ENCODE measurements at places on chromosomes 3 and 15.

- DNase-seq = no peak
Measured at GRCh38 chr3:15316998-15317435, 15.4 kb downstream of the SH3BP5 start.

- DNase-seq = no peak
Measured at GRCh38 chr3:100124201-100124761, 10.0 kb upstream of the FILIP1L start.

DNA sequence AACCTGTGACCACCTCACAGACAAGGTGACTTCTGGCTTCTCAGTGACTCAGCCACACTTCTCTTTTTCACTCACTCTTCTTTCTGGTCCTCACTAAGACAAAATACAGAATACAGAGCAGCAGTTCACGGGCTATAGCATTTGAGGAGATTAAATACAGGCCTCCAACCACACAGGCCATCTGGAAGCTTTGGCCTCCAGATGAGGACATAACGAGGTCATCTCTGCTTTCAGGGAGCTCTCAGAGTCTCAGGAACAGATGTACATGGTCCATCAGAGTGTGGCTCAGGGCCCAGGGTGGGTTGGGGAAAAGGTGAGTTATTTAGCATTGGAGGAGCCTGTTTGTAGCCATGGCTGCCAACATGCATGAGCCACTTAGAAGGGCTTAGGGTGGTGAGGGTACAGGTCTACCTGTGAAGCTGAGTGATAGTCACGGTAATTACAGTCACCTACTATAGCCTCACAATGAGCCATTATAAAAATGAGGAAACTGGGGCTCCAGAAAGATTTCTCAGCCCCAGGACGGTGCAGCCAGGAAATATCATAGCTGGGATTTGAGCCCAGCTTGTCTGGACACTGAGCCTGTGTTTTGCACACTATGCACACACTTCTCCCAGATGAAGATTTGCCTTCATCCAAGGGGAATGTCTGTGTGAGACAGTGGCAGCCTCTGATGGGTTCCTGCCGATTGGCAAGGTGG is 159.8 kb upstream of the CTDSPL start:
- DNase-seq = no peak

- no peak for DNase-seq
Measured at GRCh38 chr3:47491186-47491585, 15.4 kb upstream of the SCAP start.

DNA sequence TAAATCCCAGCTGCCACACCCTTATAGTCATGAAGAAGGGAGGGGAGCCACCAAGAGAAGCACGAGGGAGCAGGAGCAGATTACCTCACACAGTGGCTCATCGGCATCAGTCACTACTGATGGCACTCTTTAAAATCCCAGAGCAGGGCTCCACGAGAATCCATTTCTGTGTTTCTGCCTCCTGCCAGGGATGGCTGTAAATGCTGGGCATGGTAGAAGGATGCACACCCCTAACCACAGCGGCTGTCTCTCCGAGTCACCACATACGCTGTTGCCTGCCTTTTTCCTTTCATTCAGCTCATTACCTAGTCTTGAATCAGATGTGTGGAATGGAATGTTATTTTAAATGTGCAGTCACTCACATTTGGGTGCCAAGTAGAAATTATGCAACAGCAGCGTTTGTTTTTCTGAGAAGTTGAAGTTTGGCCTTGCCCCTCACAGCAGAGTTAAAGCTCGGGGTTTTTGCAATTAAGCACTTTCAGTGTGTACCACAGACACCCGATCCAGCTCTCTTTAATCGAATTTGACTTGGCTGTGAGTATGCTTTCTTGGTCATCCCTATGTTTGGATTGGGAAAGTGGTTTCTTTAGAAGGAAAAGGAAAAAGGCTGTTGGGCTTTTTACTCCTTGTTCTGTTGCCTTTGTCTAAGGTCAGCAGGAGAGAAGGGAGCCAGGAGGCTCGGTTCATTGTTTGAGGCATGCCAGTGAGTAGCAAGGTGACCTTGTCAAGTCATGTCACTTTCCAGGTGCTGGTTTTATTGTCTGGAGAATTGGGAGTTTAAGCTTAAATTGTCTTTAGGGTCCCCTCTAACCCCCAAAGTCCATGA is 284.2 kb upstream of the TPM1 start:
- DNase-seq = no peak

DNA sequence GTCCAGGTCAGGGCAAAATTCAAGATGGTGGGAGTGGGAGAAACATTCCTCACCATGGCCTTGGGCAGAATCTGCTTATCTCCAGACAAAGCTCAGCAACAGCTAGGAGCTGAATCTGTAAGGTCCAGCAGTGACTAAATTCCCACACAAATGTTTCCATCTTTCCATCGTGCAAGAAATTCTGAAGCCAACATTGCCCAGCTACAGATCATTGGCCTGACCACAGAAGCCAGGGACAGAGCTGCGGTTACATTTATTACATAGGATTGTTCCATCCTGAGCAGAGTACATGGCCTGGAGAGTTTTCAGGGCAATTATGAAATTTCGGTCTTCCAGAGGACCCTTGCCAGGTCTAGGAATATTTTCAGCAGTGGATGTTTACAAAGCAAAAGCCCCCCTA is 100.3 kb downstream of the LIPC start:
- no peak for DNase-seq

DNA sequence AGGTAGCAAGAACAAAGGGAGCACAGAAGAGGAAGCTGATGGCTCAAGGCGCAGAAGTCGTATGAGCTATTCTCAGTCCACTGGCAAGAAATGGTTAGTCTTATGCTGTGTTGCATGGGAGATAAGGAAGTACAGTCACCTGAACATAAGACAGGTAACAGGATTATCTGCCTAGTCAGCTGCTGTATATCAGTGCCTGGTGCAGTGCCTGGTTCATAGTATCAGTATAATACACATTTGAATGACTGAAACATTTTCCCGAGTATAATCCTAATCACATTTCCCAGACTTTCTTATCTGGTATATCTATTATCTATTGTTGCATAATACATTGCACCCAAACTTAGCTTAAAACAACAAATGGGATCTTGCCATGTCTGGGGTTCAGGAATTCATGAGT is 302.5 kb downstream of the GABRG3 start:
- DNase-seq = no peak

GRCh38 chr3:14620512-14620911 is 31.1 kb upstream of the CCDC174 start:
- DNase-seq = no peak

- no peak for DNase-seq
Measured at GRCh38 chr15:28900041-28900891, 14.5 kb downstream of the APBA2 start.

DNA sequence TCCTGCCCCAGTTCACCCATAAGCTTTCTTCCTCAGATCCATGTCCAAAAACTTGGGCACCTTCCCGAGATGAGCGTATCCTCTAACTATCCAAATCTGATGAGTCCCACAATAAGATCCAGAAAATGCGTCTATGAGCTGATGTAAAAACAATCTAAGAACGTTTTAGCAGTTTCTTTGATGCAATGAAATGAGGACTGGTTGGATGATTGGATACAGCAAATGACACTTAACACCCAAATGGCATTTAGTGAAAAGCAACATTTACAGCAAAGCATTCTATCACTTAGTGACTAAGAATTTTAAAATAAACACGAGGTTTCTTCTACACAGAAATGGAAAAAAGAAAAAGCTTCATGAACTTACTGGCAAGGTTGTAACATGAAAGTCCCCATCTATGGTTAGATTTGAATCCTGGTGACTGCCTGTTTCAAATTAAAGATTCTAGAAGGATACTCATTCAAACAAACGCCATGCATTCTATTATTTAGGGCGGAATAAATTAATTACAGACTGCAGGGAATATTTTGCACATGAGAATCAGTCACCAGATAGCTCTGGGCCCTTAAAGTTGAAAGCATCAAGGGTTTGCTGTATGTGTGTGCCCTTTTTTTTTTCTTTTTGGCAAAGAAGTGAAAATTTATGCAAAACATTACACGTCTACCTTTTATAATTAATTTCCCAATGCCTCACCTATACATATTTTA is 598.6 kb downstream of the FOXP1 start:
- no peak for DNase-seq

DNA sequence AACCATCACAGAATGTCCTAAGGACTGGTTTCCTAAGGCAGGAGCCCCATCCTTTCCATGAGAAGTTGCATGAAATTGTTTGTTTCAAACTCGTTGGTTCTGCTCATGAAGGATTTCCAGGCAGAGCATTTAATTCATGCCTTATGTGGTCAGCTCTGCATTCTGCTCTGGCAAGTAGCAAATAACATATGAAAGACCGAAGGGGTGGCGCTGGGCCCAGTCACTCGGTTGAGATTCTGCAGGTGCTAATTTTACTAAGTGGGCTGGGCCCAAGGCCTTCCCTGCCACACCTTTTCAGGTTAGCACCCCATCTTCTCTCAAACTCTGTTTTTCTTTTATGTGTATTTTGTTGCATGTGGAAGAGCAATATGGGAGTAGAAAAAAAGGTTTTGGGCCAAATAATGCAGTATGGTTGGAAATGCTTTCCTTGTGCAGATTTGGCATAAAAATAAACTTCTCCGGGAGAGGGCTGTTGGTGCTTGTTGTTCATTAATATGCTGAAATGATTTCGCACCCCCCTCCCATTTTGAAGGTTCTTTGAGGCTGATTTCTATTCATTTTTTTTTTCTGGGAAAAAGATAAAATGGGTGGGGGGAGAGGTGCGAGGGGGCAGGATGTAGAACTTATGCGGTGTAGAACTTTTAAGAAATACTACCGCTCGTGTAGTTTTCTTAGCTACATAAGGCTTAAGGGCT is 182.9 kb upstream of the FEZF2 start:
- DNase-seq = no peak

GRCh38 chr3:10561162-10561945 is 56.0 kb upstream of the ATP2B2 start:
- DNase-seq = no peak

DNA sequence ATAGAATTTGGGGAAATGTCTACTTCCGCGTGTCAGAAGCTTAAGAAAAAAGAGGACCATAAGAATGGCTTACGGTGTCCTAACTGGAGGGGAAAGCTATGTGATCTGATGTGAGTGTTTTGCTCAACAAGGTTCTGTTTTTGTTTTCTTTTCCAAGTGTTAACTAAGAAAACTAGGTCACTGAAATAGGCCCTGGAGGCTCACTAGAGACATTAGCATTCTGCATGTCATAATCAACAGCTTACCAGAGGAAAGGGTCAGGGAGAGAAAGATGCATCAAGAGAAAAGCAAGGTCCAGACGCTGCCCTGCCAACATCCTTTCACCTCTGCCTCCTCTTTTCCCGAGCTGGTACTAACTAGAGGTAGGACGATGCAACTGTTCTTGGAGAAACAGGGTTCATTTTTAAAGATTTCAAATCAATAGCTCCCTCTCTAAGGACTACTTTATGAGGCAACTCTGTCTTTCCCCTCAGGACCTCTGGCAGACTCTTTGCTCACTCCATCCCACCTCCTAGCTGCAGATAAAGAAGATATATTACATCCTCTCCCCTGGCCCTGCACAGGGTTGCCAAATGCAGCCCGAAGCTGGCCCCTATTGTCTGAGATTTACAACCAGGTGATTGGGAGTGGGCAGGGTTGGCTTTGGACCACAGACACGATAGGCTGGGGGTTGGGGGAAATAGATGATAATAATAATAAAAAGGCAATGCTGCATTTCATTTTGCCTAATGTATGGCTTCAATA is 209.9 kb upstream of the SLC2A2 start:
- no peak for DNase-seq

- DNase-seq = no peak
Measured at GRCh38 chr3:77259694-77260093, 219.8 kb downstream of the ROBO2 start.

DNA sequence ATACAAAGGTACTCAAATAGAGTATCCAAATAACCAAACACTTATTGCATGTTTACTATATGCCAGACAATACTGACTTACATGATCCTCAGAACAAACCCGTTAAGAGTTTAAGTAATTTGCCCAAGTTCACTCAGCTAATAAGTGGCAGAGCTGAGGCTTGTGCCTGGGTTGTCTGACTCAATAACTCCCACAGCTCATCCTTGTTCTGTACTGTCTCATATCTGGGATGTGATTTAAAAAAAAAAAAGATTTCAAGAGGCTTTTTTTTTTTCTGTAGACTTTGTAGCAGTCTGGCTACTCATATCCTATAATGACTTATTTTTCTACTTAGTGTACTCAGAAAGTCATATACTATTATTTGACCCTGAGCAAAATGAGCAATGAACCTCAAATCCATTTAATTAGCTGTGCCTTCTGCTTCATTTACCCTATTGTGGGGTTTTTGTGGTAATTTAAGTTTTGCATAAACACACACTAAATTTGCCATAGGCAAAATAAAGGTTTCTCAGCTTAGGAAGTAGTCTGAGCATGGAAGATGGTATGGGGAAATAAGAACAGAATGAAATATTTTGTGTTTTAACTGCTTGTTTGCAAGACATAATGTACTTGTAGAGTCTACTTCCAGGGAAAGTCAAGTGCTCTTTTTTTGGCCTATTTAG is 3.1 kb downstream of the NSUN3 start:
- DNase-seq = no peak

GRCh38 chr3:131216801-131217200 is 164.8 kb upstream of the NUDT16 start:
- DNase-seq = no peak

- DNase-seq = peak; percentile 19
Measured at GRCh38 chr15:92883163-92883875, 16.8 kb upstream of the CHD2 start.

DNA sequence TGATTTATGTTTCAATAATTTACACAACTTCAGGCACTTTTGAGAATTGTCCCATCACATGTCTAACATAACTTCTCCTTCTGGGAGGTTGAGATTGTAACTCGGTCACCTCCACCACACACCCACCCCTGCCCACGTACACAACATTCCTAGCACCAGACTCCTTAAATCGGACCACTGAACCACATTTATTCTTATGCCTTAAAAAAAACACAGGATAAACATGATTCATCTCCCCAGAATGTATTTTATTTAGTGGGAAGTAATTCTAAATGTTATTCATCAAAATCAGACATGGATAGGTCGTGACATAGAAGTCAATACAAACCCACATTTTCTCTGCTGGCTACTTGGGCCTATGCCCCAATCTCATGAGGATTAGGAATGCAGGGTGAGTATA is 3.0 kb downstream of the SNTN start:
- DNase-seq = no peak

DNA sequence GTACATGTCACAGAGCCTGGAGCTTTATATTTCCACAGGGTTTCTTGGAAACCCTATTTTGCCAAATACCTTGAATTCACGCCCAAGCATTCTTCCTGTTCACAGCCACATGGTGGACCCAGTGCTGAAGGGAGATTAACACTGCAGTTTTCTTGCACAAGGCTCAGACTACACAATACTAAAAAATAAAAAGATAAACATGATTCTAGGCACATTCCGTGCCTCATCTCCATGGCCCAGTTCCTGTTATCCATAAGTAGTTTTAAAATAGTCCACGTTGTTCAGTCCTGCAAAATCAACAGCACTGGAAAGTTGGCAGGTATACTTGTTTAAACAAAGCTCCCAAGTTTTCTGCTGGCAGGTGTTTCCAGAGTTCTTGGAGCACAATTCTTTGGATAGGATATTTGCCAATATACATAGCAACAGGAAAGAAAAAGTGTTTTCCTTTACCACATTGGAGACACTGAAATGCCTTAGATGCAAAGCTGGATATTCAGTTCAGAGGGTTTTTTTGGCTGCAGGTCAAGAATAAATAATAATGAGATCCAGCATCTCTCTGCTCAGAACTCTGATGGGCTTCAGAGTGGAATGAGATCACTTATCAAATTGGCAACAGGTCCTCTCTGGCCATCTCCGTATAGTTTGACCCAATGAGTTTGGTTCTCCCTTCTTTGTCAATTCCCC is 88.1 kb upstream of the TGFBR2 start:
- DNase-seq = no peak

GRCh38 chr3:8416965-8417364 is 84.7 kb upstream of the LMCD1 start:
- DNase-seq = no peak

GRCh38 chr3:55607175-55607574 is 120.1 kb upstream of the WNT5A start:
- no peak for DNase-seq

All from NCI-H2171 (cell line).